ENCODE measurements at places on chromosomes 7 and 10. TPM values are rescaled to one million over a fixed set of nuclear protein-coding genes. Genes with fewer than 3 reads are reported as not detected.

CHCHD1 gene
- 30.9 TPM for total RNA-seq

CALD1 gene
- 61.8 TPM for total RNA-seq

GRCh38 chr10:10873289-10873688 is 144.4 kb upstream of the CELF2 start:
- DNase-seq = no peak

DNA sequence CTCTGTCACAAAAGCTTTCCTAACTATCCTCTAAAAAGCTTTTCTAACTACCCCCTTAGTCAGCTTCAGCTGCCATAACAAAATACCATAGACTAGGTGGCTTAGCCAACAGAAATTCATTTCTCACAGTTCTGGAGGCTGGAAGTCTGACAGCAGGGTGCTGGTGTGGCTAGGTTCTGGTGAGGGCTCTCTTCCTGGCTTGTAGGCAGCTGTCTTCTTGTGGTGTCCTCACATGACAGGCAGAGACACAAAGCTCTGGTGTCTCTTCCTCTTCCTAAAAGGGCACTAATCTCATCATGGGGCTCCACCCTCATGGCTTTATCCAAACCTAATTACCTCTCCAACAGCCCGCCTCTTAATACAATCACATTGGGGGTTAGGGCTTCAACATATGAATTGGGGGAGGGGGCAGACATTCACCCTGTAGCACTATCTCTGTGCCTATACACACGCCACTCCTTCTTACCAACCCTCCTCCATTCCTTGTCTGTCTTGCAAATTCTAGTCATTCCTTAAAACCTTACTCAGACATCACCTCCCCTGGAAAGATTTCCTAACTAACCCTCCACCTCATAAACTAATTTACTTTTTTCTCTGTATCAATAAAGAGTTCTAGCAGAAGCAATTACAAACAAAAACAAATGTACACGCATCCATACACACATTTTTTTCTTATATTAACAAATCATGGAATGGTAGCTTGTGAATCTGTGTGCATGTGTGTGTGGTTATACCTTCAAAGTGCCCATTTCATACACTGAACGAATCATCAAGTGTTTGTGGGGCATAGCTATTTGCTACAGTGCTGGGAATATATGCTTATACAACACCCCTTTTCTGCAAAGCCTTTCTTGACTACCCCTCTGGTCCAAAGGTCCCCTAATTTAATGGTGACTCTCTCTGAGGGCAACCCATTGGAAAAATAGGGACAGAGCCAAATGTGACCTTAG is 26.4 kb downstream of the RHOBTB1 start:
- no peak for DNase-seq

DNA sequence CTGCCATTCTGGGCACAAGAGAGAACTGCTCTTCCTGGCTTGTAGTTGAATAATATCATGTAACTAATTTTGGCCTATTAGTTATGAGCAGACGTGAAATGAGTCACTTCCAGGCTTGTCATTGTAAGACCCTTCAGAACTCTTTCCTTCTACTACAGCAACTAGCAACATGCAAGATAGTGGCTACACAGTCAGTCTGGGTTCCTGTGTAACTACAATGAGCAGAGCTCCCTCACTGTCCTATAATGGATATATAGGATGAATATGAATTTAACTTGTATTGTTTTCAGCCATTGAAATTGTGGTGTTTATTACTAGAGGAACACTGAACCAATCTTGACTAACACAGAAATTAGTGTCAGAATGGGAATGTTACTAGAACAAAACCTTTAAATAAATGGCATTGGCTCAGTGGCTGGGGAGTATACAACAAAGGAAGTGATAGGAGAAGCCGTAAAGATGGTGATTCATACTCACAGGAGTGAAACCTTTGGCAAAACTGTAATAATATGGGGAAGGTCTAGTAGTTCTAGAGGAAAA is 2.9 kb upstream of the MTPN start:
- no peak for DNase-seq

- DNase-seq = no peak
Measured at GRCh38 chr10:114508376-114508775, 104.1 kb upstream of the AFAP1L2 start.

Data from glutamatergic neuron (in vitro differentiated cells).